Fibroblast of lung (primary cell): ENCODE measurements at places on chromosomes 6 and 20. TPM values are rescaled to one million over a fixed set of nuclear protein-coding genes. Genes with fewer than 3 reads are reported as not detected.

PGC gene
- total RNA-seq, result not detected in 2 replicates

ERVFRD-1 gene
- not detected in 2 replicates for total RNA-seq

ENPP5 gene
- total RNA-seq, result 2.3 and 2.5 TPM in 2 replicates

CST8 gene
- total RNA-seq, result not detected in 2 replicates

OPRL1 gene
- total RNA-seq, result 2.6 and 4.1 TPM in 2 replicates

BMP2 gene
- 10.6 and 15.9 TPM in 2 replicates for total RNA-seq

CRISP2 gene
- total RNA-seq, result not detected in 2 replicates

TMC2 gene
- total RNA-seq, result under 0.01 TPM in 2 replicates

AIF1 gene
- total RNA-seq, result not detected in 2 replicates

SLC4A11 gene
- total RNA-seq, result 0.51 and 1.7 TPM in 2 replicates

PPT2 gene
- total RNA-seq, result 15.9 and 37.3 TPM in 2 replicates

PLA2G7 gene
- under 0.01 TPM in 1 of 2 replicates, not detected in the other for total RNA-seq

MUC22 gene
- total RNA-seq, result not detected in 2 replicates

SH3BGRL2 gene
- total RNA-seq, result 3.3 and 4.3 TPM in 2 replicates

ESR1 gene
- total RNA-seq, result 0.50 and 1.0 TPM in 2 replicates

ISM1 gene
- 0.17 and 0.26 TPM in 2 replicates for total RNA-seq

RAD21L1 gene
- 0.50 TPM in 1 of 2 replicates, not detected in the other for total RNA-seq

WFDC12 gene
- total RNA-seq, result not detected in 2 replicates

GSTA2 gene
- not detected in 2 replicates for total RNA-seq

SSTR4 gene
- total RNA-seq, result not detected in 2 replicates

CST7 gene
- not detected in 2 replicates for total RNA-seq

ATP9A gene
- 53.7 and 96.3 TPM in 2 replicates for total RNA-seq

SIRPD gene
- not detected in 2 replicates for total RNA-seq

CPXM1 gene
- total RNA-seq, result 0.50 and 10.3 TPM in 2 replicates

L3MBTL1 gene
- total RNA-seq, result 6.2 and 10.7 TPM in 2 replicates

C20orf144 gene
- total RNA-seq, result under 0.01 and 0.17 TPM in 2 replicates

OLIG3 gene
- not detected in 2 replicates for total RNA-seq

TSHZ2 gene
- 2.6 and 5.4 TPM in 2 replicates for total RNA-seq
